ENCODE measurements at places on chromosomes 6 and 20. TPM values are rescaled to one million over a fixed set of nuclear protein-coding genes. Genes with fewer than 3 reads are reported as not detected.

The KIFC1 gene
- 127 TPM for total RNA-seq

The CEP57L1 gene
- 20.5 TPM for total RNA-seq

The HAO1 gene
- not detected for total RNA-seq

The EYA2 gene
- total RNA-seq, result not detected

The LAMA2 gene
- not detected for total RNA-seq

The RIPPLY2 gene
- not detected for total RNA-seq

The ANKRD66 gene
- total RNA-seq, result not detected

The LKAAEAR1 gene
- total RNA-seq, result 1.1 TPM

The RNF144B gene
- 3.6 TPM for total RNA-seq

Data from activated naive CD8-positive, alpha-beta T cell treated with anti-CD3 and anti-CD28 coated beads, Interleukin-2, amount 10 ng/mL, durations not matched to agents 7 days and 5 days (primary cell).